ENCODE measurements at places on chromosomes 1 and 21.

GRCh38 chr1:177794376-177794991 lies 175.4 kb downstream of the SEC16B start:
- no peak for DNase-seq

DNA sequence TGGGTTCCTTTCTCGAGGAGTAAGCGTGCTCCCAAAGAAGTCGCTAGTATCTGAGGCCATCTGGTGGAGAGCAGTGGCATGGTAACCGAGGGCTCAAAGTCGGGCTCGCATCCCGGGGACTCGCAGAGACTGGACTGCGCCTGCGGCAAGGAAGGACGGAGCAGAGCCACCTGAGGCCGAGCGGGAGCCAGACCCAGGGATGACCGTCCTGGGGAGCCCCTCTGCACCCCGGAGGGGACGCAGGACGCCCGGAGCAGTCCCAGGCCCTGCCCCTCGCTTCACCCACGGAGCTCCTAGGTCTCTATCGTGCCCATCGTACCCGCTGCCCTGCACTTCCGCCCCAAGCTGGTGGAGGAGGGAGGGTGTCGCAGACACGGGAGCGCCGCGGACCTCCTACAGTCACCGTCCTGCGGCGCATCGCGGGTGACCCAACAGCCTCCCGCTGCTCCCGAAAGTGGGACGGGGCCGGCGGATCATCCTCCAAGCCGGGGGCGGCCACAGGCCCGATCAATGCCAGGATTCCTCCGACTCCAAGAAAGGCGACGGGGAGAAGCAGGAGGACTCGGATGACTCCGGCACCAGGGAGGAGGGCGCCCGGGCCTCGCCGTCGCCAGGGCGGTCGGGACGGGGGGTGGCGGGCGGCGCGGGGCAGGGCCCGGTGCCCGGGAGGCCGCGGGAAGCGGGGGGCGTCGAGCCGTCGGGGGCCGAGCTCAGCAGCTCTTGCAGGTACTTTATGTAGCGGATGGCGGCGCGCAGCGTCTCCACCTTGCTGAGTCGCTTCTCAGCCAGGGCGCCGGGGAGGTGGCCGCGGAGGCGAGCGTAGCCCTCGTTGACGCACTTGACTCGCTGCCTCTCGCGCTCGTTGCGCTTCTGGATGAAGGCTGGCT lies 2.3 kb upstream of the CACNA1S start:
- peak; percentile 98 for DNase-seq

GRCh38 chr1:198713081-198713480 lies 74.2 kb downstream of the PTPRC start:
- peak; percentile 48 for DNase-seq

DNA sequence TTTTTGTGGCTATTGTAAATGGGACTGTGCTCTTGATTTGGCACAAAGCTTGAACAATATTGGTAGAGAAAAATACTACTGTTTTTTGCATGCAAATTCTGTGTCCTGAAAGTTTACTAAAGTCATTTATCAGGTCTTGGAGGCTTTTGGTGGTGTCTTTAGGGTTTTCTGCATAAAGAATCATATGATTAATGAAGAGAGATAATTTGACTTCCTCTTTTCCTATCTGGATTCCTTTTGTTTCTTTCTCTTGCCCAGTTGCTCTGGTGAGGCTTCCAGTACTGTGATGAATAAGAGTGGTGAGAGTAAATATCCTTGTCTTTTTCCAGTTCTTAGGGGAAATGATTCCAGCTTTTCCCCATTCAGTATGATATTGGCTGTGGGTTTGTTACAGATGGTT lies 1166.7 kb downstream of the NCAM2 start:
- no peak for DNase-seq

DNA sequence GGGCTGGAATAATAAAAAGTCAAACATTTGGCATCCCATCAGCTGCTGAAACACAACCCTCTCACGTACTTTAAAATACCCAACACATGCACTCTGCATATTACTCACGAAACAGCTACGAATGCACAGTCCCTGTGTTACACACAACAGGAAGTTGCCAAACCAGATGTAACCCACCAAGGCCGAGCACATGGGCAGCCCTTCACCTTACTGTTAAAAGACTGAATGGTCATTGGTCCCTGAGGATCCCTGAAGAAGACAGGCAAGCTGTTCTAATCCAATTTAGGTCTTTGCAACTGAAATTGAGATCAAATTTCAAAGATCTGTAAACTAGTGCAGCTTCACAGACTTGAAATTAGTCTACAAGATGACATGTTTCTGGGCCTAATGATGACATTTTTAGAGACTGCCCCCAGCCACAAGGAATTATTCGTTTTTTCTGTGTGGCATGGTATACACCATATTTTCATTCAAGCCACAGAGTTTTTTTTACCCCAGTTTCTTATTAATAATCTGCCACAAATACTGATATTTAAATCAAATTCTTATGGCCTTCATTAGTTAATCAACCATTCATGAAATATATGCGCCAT lies 25.6 kb upstream of the IER5 start:
- peak; percentile 17 for DNase-seq
